Osteoblast (primary cell): ENCODE measurements at places on chromosomes 7 and 10.

- peak; percentile 63 for DNase-seq
Observed at GRCh38 chr10:131073469-131074035, 238.0 kb downstream of the TCERG1L start.

- no peak for DNase-seq
Observed at GRCh38 chr10:64430690-64431323, 909.6 kb downstream of the REEP3 start.

- peak; percentile 91 for DNase-seq
Observed at GRCh38 chr7:150949971-150950491, 28.1 kb downstream of the KCNH2 start.

DNA sequence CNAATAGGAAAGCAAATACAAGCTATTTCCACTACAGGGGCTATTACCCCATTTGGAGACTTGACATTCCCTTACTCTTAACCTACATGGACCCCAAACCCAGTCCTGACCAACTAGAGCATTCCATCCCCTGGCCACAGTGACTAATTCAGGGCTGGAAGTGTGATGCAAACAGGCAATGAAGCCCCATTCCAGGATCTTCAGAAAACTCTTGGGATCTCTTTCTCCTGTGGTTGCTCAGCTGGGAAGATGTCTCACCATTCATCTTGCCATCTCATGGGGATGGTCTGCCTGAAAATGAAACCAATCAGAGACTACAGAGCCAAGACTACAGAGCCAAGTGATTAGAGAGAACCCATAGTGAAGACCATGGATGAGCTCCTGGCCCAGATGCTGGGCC, 206.2 kb downstream of the ZNF365 start:
- peak; percentile 60 for DNase-seq

DNA sequence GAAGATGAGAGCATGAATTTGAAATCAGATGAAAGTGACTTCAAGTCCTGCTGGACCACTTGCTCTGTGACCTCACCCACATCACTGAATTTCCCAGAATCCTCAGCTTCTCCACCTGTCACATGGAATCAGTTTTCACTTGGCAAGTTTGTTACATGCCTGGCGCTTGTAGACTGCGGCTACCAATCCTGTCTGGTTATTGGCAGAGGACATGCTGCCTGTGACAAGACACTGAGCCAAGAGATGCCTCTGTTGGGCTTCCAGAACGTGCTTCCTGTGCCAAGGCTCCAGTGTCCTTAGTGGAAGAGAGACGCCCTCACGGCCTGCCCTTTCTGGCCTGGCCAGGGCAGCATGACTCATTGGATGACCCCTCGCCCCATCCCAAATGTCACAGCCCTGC, 4.4 kb upstream of the MYL10 start:
- DNase-seq = peak; percentile 61

DNA sequence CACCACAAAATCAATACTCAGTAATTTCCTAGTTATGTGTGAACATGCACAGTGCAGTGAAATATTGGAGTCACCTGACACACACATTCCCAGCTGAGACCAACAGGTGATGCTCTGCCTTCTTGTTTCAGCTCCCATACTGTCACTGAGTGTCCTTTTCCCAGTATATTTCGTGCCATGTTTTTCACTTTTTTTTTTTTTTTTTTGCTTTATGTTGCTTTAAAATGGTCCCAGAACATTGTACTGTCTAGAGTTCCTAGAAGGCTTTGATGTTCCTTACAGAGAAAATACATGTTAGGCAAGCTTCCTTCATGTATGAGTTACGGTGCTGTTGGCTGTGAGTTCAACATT, 45.6 kb downstream of the ELAPOR2 start:
- DNase-seq = no peak

- DNase-seq = no peak
Observed at GRCh38 chr7:29620556-29620930, 56.9 kb downstream of the PRR15 start.

DNA sequence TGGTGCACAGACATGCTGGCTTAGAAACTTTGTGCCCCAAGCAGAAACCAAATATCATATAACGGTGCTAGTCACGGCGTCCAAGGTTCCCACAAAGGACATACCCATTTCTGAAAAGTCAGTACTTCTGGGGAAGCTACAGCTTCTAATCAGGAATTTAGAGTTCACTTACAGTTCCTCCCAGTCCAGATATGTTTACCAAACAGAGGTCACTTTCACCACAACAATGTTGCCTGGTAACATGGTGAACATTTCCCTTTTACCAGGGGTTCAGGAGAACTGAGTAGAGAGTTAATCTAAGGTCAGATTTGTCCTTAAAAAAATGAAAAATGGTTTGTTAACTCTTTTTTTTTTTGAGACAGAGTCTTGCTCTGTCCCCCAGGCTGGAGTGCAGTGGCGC, 265.9 kb upstream of the MKLN1 start:
- DNase-seq = peak; percentile 5

DNA sequence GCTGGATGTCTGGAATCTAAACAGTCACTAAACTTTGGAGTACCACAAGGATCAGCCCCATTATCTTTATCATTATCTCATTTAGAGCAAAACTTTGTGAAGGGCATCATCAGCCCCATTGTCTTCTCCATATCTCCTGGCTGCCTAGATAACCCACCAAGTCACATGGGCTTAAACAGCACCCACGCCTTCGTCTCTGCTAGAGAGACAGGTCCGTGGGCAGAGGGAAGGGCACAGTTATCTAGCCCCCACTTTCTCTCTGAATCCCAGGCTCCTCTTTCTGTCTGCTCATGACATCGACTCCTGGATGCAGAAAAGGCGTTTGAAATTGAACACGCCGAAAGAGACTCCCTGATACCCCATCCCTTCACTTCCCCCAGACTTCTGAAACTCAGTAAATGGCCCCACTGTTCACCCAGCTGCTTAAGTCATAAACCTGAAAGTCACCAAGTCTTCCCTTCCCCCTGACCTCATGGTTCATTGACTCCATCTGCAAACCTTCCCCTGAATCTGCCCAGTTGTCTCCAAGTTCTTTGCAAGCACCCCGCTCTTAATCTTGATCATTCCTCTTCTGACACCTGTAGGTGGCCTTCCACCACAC, 20.9 kb upstream of the PARD3 start:
- no peak for DNase-seq

- peak; percentile 85 for DNase-seq
Observed at GRCh38 chr7:98217623-98218582, 6.7 kb downstream of the BHLHA15 start.

DNA sequence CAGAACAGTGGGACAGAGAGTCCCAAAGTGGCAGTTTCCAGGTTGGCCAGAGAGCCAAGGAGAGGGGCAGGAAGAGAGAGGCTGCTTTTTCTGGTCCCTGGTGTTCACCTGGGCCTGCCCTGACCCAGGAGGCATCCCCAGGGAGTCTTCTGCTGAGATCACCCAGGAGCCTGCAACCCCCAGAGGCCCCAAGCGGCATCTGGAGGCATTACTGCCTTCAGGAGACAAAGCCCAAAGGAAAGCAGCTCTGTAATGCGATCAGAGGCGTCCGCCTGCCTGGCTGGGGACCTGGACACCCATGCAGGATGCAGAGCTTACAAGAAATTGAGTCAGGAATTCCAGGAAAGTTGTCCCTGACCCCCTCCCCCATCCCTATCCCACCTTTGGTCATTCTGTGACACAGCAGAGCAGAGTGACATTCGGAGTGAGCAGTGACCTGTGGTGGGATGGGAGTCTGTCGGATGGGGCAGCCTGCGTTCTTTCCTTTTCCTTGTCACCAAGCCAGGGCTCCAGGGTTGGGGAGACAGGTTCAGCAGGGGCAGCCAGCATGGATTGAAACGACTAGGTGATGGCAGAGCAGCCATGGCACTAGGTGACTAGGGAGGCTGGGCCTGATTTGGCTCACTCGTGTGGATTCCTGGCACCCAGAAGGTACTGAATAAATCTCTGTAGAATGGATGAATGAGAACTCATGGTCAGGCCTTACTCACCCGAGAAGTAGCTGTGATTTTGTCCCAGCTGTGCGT, 10.4 kb downstream of the UNC5B start:
- peak; percentile 91 for DNase-seq

DNA sequence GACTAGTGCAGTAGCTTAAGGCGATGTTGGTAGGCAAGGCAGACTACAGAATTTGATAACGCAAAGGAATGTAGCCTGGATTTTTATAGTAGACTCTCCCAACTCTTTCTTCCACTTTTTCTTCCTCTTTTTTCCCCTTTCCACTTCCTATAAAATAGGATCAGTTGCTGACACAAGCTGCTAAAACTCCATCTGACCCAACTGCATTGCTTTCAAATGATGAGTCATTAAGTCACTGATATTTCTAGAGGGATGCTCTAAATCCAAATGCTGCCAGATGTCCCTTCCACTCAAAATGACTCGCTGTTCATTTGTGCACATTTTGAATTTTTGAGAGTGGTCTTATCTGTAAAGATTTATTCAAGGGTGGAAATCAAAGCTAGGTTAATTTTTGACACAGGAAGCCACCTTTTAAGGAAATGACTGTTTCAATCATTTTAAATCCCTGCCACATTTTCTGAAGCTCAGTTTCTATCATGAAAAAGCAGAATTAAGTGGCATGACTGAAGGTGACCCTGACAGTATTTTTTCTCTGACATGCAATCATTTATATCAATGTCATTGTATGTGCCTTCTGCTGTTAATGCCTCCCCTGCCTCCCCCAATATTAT, 25.8 kb upstream of the SFMBT2 start:
- DNase-seq = no peak

DNA sequence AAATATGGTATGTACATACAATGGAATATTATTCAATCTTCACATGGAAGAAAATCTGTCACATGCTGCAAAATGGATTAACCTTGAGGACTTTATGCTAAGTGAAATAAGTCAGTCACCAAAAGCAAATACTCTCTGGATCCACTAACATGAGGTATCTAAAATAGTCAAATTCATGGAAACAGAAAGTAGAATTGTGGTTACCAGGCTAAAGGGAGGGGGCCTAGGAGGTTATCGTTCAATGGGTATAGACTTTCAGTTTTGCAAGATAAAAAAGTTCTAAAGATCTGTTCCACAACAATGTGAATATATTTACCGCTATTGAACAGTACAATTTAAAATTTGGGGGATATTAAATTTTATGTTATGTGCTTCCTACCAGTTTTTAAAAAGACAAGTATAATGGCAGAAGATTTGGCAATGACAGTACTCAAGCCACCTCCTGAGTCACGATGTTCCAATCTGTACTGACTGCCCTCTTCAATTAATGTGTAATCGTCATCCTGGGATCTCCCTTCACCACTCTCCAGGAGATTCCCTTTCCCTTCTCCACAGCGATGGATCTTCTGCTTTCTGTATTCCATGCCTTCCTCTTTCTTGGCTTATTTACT, 32.3 kb upstream of the IL6 start:
- no peak for DNase-seq

DNA sequence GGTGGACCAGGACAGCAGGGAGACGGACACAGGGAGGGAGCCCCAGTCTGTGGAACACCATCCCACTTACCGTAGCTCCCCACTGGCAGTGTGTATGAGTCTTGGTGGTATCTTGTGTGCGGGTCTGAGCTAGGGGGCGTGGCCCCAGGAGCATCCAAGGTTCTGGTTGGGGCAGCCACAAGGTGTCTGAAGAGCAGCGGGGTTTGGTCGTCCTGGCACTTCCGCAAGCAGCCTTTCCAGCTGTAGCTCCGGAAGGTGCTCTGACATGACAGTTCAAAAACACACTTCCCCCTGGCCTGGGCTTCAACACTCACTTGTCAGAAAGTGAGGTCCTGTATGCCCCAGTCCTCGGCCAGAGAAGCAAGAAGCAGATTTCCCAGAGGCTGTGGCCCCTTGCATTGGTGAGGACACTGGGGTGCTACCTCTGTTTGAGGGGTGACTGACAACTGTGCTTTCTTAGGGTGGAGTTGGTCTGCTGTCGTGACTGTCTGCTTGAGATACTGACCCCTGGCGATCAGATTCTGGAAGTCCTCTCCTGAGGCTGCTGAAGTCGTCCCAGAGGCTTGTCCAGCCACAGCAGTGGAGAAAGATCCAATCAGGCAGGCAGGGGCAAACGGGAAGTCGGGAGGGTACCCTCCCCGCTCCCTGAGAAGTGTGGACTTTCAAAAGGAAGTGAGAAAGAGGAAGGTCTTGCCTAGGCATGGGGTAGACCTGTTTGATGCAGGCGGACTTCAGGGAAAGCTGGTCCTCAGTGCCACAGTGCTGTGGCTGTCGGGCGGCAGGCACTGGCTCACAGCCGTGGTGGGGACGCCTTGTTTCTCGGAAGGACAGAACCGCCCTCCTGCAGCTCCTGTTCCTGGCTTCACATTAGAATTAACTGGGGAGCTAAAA, 51.4 kb upstream of the PFKFB3 start:
- peak; percentile 96 for DNase-seq

DNA sequence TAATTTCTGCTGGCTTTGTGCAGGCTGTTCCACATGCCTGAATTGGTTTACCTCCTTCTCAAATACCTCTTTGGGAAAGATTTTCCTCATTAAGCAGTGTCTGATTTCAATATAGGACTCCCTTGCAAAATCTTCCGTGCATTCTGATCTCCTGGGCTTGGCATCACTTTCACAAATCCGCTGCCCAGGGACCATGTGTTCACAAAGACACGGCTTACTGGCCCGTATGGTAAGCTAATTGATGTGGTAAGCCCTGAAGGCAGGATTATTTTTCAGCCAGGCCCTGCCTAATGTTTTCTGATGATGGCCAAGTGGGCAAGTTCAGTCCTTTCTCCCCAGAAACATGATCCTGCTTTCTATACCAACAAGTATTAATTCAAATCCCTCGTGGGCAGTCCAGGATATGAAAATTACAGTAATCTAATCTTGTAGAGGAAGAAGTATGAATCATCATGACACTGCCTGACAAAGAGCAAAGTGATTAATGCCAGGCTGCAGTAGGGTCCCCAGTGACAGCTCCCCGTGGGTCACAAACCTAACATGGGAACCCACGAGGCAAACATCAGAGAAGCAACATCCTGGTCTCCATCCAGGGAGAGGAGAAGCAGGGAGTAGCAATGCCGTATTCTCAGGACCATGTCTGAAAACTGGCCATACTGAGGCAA, 11.6 kb upstream of the SVIL start:
- peak; percentile 83 for DNase-seq

DNA sequence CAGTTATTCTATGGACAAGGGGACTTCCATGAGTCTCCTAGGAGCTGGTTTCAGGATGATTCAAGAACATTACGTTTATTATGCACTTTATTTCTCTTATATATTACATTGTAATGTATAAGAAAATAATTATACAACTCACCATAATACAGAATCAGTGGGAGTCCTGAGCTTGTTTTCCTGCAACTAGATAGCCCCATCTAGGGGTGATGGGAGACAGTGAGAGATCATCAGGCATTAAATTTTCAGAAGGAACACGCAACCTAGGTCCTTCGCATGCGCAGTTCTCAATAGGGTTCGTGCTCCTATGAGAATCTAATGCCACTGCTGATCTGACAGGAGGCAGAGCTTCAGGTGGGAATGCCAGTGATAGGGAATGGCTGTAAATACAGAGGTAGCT, 137.9 kb downstream of the ANKRD30A start:
- no peak for DNase-seq

GRCh38 chr7:80284855-80285254, 150.2 kb downstream of the GNAI1 start:
- peak; percentile 80 for DNase-seq
